ENCODE measurements at places on chromosomes 4 and X.

DNA sequence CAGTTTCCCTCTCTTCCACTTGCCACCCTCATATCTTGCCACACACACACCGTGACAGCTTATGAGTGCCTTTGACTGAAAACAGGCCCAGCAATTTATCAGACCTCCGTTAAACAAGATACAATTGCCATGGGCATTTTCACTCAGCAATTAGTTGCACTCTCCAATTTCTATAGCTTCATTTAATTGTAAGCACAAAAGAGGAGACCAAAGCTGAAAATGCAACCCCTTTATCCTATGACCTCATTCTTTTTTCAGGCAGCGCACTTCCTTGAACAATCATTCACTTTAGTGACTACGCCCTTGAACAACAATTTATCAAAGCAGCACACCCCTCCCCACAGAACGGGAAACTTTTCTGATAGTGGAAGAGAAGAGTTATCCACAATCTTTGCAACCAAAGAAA, 4.1 kb downstream of the POF1B start:
- no peak for DNase-seq

DNA sequence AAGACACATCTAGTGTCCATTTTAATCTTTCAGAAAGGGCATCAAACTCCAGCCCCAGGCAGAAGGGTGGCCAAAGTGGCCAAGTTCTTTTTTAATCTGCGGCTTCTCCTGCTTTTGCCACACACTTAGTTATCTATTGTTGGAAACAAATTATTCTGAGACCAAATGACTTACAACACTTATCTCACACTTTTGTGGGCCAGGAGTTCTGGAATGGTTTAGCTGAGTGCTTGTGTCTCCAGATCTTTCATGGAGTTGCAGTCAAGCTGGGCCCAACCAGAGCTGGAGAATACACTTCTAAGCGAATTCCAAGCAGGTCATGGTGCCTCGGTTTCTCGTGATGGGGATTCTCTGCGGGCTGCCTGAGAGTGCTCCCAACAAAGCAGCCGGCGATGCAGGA, 4.0 kb downstream of the TXK start:
- DNase-seq, result no peak

- DNase-seq, result no peak
Measured at GRCh38 chrX:56786889-56787733, 58.1 kb downstream of the NBDY start.

DNA sequence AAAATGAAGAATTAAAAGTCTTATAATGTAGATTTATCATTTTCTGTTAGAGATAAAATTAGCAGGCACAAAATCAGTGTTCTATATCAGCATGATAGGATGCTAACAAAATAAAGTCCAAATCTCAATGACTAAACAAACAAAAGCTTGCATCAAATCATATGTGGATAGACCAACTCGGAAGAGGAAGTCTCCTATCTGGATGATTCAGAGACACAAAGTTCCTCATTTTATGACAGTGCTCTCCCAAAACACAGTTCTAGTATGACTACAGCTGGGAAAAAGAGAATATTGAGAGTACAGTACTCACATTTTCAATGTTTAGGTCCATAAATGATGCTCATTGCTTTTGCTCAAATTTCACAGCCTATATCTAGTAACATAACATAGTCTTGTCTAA, 376.1 kb upstream of the CTSO start:
- DNase-seq, result no peak

DNA sequence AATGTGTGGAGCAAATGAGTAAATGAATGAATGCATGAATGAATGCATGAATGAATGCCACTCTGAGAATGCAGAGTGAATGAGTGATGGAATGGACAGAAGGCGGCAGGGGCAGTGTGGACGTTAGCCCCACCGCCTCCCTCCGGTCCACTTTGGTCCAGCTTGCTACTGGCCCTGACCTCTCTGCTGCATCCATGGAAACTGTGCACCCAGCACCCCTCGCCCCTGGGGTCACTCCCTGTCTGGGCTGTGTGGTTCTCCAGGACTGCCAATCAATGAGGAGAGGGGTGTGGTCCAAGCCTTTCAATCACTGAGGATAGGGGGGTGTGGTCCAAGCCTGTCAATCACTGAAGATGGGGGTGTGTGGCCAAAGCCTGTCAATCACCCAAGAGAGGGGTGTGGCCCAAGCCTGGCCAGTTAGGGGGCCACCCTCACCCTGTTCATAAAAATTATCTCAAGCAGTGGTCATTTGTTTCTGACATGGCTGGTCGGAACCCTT, 39.2 kb upstream of the ASMTL start:
- no peak for DNase-seq

DNA sequence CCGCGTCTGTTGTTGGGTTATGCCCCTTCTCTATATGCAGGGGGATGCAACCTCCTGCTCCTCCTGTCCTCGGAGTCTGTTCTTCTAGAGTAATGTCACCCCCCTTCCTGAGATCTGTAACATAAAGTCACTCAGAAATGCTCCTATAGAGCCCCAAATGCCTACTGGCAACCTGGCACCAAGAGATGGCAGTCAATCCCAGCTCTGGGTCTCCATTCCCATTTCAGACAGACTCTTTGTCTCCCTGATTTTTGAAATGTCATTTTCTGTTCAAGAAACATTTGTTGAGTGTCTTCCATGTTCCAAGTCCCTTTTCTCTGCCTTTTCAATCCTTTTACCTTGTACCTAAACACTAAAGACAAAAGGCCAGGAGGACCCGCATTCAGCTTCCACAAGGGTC, 9.6 kb upstream of the PRDM8 start:
- no peak for DNase-seq

All from T1000 (cell line).